ENCODE measurements at places on chromosomes 6 and 20.

GRCh38 chr20:38073307-38074071, 39.9 kb downstream of the RPRD1B start:
- DNase-seq: peak; percentile 32

GRCh38 chr20:48342822-48343513, 484.8 kb downstream of the PREX1 start:
- DNase-seq: no peak

DNA sequence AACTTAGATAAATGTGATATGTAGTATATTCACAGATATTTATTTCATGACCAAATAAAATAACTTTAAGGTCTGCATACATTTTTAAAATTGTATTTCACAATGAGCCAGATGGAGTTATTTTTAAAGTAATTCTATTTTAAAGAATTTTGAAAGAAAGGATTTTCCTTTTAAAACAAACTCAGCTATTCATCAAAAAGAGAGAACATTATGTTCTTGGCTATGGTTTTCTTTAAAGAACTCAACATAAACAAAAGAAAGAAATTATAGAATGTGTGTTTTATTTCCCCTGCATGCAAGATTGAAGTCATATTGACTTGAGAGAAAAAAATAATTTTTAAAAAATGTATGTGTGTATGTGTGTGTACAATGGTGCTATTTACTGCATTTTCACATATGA, 1023.6 kb upstream of the CITED2 start:
- DNase-seq: no peak

GRCh38 chr6:40535110-40535818, 51.9 kb downstream of the LRFN2 start:
- DNase-seq: no peak

DNA sequence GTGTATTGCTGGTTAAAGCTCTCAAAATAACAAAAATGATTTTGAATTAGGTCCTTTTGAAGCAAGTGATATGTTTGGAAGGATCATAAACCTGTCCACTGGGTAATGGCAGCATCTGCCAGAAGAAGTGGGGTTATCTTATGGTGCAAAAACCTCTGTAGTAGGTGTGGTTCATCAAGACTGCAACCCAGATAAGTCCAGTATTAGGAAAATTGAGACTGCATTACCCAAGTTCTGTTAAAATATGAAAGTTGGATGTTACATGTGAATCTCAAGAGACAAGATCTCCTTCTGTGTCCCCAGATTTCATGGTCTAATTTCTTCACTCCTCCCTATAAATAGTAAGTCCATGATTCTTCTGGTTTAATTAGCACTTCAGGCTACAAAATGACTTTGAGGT, 59.4 kb downstream of the RPRD1B start:
- DNase-seq: no peak

- DNase-seq: peak; percentile 36
Measured at GRCh38 chr6:14499841-14500240, 382.3 kb downstream of the CD83 start.

- no peak for DNase-seq
Measured at GRCh38 chr6:88680654-88681053, 282.8 kb downstream of the RNGTT start.

DNA sequence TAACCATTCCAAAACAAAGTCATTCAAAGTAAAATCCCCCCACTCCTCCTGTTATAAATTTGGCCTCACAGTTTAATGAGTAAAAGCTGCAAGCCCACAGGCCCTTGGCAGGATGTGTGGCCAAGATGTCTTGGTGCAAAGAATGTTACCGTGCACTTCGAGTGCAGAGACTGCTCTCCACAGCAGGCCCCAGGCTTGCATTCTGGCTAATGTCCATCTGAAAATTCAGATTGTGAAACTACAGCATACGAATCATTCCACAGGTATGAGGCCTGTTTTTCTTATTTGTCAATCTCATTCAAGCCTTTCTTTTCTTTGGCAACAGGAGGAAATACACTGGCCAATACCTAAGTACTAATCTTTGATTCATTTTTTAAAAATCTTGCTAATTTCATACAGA, 7.1 kb downstream of the RPS6KA2 start:
- no peak for DNase-seq

- no peak for DNase-seq
Measured at GRCh38 chr6:100467129-100468015, 2.7 kb upstream of the SIM1 start.

DNA sequence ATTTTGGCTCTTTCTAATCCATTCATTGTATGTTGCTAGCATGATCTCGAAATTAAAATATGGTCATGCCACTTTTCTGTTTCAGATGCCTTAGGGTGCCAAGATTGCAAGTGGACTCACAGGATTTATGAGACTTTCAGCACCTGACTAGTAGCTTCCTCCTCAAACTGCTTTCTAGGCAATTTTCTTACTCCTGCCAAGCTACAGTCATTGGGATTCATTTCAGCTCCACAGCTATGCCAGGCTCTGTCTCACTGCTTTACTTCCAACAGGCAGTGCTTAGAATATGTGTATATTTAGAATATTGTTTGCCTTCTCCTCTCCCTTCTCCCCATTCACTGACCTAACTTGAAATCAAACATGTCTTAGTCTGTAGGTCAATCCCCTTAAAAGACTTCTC, 681.4 kb downstream of the TENT5A start:
- no peak for DNase-seq

DNA sequence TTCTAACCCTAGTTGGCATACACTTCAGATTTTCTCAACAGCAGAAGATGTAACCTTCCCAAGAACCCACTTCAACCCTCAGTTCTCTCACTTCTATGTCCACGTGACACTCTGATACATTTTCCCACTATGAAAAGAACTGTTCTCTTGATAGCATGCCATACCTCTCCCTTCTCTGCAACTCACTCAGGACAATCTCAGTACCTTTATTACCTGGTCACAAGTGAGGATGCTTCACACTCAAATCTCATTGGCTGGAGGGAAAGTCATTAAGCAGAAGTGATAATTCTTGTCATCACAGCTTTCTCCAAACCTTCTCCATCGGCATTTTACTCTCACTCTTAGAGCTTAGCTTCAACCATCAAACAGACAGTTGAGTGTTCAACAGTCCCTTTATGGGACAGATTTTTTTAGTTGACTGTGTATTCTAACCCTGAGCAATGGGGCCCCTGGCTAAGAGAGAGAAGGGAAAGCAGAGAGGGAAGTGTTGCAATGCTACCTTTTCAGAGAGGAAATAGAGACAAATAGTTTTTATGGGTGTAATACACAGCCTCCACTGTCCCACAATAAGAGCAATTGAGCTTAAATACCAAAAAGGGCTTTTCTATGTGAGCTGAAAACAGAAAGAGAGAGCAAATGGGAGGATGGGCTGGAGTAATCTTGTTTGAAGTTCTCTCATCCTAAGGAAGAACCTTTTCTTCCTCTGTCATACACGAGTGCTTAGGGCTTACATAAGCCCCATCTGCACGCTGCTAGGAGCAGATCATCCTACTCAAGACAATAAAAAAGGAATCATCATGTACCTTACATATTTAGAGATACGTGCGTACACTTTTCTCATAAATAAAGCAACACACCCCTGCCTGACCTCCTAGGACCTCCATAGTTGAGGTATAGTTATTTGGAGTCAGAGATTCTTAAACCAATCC, 16.0 kb downstream of the HLA-DPA1 start:
- no peak for DNase-seq

DNA sequence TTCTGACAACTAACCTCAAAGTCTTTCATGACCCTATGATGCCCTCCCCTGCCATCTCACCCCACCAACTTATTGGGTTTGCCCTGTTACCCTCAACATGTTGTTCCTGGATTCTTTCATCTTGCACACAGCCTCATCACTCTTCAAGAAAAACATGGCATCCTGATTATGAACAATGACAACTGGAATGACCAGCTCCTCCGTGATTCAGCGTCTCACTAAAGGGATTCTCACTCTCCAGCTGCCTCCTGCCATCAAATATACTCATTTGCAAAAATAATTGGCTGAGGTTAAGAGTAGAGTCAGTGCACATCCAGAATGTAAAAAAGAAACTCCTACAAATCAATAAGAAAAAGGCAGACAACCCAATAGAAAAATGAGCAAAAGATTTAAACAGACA, 59.7 kb upstream of the MDGA1 start:
- DNase-seq: no peak

GRCh38 chr6:96940322-96940721, 15.8 kb downstream of the KLHL32 start:
- DNase-seq: no peak

GRCh38 chr20:46948081-46948480, 53.4 kb downstream of the EYA2 start:
- no peak for DNase-seq

DNA sequence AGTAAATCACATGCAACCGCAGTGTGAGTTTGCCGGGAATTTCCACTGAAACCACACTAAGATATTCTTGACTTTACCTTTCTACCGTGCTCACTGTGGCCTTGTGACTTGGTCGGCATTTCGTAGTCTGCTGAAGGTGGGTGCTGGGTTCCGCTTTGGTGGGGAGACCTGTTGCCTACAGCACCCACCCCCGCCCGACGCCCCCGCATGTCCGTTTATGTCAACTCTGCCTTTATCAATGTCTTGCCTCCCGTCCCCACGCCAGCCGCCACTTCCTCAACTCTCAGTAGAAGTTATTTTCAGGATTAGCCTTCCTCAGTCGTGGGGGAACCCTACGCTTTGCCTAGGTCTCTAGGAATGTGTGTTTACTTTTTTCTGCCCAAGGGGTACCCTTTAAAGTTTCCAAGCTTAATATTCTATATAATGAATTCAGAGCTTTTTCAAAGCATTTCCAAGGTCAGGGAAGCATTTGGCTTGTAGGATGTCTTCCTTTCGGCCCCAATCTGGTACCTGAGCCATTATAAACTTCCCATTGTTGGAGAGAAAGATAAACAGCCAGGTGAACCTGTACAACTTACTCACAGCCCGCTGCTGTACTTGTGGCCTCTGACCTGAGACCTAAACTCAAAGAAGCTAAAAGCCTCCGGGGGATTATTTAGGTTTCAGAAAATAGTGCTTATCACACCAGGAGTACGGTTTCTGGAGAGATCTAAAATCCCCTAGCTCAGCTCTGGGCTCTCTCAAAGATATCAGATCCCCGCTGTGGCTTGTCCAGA, 54.2 kb downstream of the TBC1D7 start:
- DNase-seq: no peak

GRCh38 chr6:21208796-21209186, 384.8 kb upstream of the SOX4 start:
- DNase-seq: no peak

DNA sequence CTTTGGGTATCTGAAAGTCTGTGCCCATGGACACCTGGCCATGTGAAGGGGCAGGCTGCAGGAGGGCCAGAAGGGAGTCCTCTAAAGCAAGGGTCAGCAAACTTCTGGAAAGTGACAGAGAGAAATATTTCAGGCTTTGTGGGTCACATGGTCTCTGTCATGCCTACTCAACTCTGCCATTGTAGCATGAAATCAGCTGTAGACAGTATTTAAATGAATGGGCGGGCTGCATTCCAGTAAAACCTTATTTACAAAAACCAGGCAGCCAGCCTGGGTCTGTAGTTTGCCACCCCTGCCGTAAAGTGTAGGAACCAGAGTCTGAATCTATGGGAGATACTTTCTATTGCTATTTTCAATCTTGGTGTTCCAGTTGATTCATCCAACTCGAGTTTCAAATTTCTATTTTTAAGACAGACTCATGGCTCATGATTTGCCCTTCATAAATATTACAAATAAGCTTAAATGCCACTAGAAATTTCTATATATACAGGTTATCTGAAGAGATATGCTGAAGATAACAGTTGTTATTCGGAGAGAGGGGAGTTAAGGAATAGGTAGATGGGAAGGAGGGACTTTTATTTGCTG, 19.0 kb upstream of the ADGRF4 start:
- DNase-seq: no peak

All from HAP-1 (cell line).